ENCODE measurements at places on chromosomes 1 and 21. TPM values are rescaled to one million over a fixed set of nuclear protein-coding genes. Genes with fewer than 3 reads are reported as not detected.

The SPRR2G gene
- not detected for total RNA-seq

The PTCH2 gene
- 0.77 TPM for total RNA-seq

The RIMS3 gene
- 4.4 TPM for total RNA-seq

The RGS8 gene
- not detected for total RNA-seq

The TFAP2E gene
- total RNA-seq = 0.29 TPM

The CLDN17 gene
- total RNA-seq = not detected

The ADCY10 gene
- total RNA-seq = 0.37 TPM

The HPDL gene
- not detected for total RNA-seq

GRCh38 chr1:25820247-25821111, 725 bp downstream of the MTFR1L start:
- peak; percentile 54 for DNase-seq

GRCh38 chr1:155210314-155211104, 2.0 kb downstream of the MTX1 start:
- DNase-seq = no peak

GRCh38 chr21:41055266-41055665, 112.7 kb upstream of the BACE2 start:
- DNase-seq = no peak

GRCh38 chr1:66533804-66534740, at the start of gene SGIP1:
TSS of gene SGIP1 (plus strand) at chr1:66534153. CDS start at chr1:66534359, 206 bp downstream.
- peak; percentile 64 for DNase-seq

GRCh38 chr1:16015960-16016901, 1.6 kb downstream of the HSPB7 start:
- DNase-seq = peak; percentile 60

DNA sequence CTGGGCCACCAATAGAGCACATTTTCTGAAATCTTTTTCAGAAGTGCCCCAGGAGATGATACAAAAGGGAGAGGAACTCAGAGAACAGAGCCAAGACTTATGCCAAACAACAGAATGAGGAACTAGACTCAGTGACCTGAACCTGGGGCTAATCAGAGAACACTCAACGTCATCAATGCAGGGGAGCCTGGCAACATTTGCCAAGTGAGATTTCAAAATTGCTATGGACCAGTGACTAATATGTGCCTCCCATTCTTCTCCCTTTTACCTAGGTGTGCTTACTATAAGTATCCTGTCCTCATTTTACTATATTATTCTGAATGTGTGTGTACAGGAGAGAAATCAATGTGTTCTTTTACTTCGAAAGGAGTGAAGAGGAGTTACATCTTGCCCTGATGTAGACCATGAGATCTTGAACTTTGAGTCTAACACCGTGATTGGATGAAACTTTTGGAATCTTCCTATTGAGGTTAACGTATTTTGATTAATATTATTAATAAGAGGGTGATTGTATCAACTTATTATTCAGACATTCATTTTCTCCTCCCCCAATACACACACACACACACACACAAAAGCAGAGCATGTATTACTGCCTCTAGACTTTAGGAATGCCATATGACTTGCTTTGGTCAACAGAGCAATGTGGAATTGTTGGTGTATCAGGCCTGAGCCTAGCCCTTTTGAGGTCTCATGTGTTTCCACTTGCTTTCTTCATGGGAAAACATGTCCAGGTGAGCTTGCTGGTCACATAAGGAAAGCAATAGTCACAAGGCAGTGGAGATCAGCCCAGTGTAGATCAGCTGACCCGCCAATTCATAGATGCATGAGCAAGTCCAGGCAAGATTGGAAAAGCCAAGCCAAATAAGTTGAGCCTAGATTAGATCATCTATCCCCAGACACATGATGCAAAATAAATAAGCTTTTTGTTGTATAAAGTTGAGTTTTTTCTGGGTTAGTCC, 80.3 kb upstream of the ETS2 start:
- no peak for DNase-seq

- no peak for DNase-seq
These were observed 35.1 kb downstream of the ARHGAP29 start for GRCh38 chr1:94202241-94202640.

GRCh38 chr1:3795453-3796214, 664 bp downstream of the LRRC47 start:
- DNase-seq = peak; percentile 67

DNA sequence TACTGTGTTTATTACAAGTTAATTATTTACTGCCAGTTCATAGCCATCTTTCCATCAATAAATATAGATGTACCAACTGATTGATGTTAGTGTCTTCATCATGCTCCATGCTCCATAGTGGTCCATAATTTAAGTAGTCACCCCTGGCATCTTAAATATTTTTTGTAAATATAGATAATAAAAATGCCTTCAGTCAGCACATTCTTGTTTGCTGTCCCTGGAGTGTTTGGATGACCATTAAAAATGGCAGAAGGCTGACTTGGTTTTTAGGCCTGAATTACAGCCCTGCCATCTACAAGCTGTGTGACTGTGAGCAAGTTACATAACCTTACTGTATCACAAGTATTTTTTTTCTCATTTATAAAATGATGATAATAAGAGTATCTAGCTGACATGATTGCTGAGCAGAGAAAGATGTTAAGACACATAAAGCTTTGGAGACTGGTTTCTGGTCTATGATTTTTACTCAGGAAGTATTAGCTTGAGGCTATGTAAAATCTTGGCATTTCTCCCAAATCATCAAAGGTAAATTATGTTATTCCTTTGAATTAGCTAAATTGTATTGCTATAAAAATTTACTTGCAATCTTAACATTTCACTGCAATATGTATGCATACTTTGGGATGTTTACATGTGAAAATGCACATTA, 427.2 kb downstream of the USP25 start:
- DNase-seq = no peak

GRCh38 chr1:203649551-203649998, 22.9 kb downstream of the ATP2B4 start:
- DNase-seq = no peak

GRCh38 chr21:46667741-46668380, 32.4 kb downstream of the PRMT2 start:
- no peak for DNase-seq

- DNase-seq = no peak
These were observed 45.7 kb downstream of the GATAD2B start for GRCh38 chr1:153877112-153877511.
